Stimulated activated CD4-positive, alpha-beta T cell treated with anti-CD3 and anti-CD28 coated beads, TNF-alpha, amount 100 ng/mL, for 4 hours (primary cell): ENCODE measurements at places on chromosomes 2 and 18.

DNA sequence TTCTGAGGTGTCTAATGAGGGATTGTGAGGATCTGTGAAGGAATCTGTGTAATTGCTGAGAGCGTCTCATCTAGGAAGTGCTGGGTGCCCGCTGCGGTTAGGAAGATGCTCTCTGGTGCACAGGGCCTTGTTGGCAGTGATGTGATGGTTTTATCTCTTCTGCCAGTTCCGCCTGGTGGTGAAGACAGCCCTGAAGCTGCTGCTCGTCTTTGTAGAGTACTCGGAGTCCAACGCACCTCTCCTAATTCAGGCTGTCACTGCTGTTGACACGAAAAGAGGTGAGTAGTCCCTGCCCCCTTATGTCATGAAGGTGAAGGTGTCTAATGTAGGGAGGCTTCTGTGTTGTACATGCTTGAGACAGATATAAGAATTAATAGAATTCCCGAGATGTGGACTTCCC, 234.2 kb downstream of the TPGS2 start:
- DNase-seq, result no peak

DNA sequence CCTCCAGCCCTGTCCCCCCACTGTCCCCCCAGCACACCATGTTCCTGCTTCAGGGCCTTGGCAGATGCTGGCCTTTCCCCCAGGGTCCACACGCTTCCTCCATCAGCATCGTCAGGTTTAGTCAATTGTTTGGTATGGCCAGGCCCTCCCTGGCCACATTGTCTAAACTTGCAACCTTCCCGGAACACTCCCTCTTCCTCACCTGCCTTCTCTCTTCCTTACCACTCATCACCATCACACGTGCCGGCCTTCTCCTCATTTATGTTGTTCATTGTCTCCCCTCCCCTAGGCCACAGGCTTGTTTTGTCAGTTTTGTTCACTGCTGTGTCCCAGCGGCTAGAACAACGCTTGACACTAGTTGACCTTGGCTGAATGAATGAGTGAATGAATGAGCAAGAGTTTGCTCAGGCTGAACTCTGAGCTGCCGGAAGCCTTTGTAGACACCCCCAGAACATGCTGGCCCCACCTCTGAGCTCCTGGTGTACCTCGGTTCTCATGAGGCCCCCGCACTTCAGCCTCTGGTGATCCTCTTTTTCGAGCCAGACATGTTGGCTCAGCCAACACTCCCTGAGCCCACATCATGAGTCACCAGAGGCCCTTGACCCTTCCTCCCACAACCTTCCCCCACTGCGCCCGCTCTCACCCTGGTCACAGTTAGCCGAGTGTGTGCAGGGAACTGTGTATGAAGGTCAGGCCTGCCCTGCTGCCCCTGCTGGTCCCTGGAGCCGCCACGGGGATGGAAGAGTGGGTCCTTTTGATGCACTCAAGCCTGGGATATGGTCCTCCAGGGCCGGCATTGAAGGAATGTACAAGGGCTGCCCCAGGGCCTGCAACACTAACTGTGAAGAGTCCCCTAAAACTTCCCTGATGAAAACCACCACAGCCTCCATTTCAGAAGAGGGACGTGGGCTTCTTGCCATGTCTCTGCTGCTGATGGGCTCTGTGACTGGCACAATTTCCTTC, 57.5 kb downstream of the HS1BP3 start:
- no peak for DNase-seq

DNA sequence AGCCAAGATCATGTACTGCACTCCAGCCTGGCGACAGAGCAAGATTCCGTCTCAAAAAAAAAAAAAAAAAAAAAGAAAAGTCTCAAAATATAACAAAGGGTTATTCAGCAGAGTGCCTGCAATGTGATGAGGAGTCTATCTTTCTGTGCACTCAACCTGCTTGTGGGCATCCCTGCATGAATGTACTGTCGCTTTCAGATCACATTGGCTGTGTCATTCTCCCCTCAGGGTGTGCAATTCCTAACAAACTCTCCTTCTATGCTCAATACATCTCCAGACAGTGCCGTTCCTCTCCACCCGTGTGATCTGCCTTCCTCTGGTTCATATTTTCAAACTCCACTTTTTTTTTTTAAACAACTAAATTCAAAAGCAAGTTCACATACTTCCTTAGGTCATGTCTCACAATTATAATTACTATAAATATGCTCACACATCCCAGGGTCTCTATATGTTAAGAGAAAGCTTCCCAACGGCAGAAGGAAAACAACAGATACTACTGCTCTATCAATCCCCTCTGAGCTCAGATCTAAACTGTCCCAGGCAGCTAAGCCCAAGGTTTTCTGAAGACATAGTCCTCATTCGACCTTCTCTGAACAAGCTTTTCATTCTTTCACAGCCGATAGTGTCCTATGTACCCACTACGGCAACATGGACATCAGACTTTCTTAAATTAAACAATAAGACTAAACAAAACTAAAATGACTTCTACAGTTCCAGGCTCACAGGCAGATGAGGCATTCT, 35.2 kb downstream of the PTMA start:
- DNase-seq, result no peak

- DNase-seq, result no peak
These were observed 10.8 kb upstream of the ITGA6 start for GRCh38 chr2:172416447-172417058.

DNA sequence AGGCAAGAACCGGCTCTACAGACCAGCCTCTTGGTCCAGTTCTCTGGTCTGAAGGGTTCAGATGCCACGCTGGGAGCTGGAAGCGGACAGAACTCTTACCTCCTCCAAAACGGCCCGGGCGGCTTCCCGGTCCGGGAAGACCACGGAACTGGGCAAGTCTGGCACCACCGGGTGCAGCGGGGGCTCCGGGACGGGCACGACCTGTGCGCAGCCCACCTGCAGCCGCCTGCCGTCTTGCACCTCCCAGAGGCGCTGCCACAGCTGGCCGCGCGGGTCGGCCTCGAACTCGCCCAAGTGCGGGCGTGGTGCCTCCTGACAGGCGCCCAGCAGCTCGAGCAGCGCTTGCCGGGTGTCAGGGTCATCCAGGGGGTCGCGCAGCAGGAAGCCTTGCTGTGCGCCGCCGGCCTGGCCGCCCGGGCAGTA, 773 bp downstream of the CMPK2 start:
- no peak for DNase-seq

DNA sequence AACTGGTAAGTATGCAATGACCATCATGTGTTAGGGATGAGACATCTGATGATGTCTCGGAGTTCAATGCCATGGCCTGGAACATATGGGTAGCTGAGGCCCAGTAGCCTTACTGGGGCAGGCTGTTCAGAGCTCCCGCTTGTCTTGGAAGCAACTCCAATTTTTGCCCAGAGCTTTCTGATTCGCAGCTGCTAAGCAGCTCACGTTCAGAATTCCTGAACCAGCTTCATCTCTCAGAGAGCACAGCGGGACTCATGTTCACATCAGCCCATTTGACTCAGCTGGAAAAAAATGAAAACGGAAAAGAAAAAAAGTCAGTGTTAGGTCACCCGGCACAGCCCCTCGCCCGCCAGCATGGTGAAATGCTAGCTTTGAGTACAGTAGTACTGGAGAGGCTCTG, 16.8 kb upstream of the LRATD1 start:
- no peak for DNase-seq

DNA sequence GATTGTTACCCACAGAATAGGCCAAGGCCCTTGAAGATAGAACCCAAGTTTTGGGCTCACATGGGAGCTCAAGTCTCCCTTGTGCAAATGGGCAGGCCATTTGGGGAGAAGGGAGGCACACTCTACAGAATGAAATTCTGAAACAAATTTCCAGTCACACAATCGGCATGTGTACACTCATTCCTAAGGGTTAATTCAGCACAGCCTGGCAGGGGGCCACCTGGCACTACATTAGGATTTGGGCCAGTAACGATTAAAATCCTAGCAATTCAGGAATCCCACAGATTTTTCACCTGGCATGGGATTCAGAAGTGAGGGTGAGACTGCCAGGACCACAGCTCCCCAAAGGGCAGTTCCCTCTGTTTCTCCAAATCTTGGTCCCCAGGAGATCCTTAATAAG, 46.4 kb downstream of the BMP10 start:
- no peak for DNase-seq

GRCh38 chr18:48638451-48638850, 99.6 kb downstream of the CTIF start:
- DNase-seq, result no peak

GRCh38 chr18:12068950-12069320, 24.7 kb upstream of the ANKRD62 start:
- no peak for DNase-seq

DNA sequence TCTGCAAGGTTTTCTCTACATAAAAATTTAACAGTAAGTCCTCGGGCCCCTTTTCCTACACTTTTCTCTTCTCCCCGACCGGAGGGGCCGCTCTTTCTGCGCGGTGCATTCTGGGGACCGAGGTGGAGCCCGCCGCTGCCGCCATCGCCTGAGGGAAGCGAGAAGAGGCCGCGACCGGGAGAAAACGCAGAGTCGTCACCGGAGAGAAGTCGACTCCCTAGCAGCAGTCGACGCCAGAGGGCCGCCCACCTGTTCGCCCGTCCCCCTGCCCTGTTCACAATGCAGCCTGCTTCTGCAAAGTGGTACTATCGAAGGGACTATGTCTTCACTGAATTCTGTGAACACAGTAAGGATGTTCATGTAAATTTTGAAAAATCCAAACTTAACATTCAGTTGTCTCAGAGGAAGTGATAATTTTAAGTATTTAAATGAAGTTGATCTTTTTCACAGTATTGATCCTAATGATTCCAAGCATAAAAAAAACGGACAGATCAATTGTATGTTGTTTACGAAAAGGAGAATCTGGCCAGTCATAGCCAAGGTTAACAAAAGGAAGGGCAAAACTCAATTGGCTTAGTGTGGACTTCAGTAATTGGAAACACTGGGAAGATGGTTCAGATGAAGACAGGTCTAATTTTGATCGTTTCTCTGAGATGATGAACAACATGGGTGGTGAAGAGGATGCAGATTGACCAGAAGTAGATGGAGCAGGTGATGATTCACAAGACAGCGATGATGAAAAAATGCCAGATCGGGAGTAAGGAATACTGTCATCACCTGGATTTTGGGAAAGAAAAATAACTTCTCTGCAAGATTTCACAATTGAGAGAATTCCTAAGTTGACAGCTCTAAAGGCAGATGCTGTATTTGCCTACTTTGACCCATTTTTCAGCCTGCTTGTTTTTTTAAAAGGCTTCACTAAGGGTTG, 55.8 kb downstream of the ASXL2 start:
- peak; percentile 16 for DNase-seq

GRCh38 chr18:48539406-48540250, 797 bp downstream of the CTIF start:
- DNase-seq, result peak; percentile 21

DNA sequence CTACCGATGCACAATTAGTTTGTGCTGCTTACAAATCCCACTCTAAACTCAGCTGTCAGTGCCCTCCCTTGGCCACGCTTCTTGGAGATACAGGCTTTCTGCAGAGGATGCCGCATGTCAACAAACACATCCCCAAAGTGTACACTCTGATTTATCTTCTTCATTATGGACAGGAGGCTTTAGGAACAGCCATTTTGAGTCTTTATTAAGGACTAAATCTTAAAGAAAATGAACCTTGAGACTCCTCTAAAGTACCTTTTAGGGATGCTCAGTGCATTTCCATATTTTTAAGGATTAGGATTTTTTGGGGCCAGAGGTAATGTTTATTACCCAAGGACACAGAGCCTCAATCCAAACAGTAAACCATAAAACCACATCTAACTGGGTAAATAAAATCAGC, 6.0 kb downstream of the EDAR start:
- no peak for DNase-seq

- DNase-seq, result no peak
These were observed 152.3 kb downstream of the DTNB start for GRCh38 chr2:25521126-25521525.

GRCh38 chr2:147712051-147712450, 132.8 kb upstream of the ACVR2A start:
- DNase-seq, result no peak

DNA sequence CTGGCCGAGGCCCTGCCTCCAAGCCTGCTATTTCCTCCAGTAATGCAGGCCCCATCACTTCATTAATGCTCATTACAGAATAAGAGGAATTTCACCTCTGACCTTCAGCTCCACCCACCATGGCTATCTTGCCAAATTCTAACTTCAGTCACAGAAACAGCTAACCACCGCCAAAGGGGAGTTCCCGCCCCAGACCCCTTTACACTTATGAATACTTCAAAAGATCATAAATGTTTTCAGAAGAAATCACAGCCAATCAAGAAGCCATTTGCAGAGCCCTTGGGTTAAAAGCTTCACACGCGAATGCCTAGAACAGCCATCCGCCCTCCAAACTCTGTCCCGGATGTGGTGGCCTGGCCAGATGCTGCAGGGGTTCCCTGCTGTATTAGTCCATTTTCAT, 73.8 kb upstream of the TWIST2 start:
- DNase-seq, result no peak

GRCh38 chr18:42229211-42230210, 274.5 kb downstream of the PIK3C3 start:
- no peak for DNase-seq

DNA sequence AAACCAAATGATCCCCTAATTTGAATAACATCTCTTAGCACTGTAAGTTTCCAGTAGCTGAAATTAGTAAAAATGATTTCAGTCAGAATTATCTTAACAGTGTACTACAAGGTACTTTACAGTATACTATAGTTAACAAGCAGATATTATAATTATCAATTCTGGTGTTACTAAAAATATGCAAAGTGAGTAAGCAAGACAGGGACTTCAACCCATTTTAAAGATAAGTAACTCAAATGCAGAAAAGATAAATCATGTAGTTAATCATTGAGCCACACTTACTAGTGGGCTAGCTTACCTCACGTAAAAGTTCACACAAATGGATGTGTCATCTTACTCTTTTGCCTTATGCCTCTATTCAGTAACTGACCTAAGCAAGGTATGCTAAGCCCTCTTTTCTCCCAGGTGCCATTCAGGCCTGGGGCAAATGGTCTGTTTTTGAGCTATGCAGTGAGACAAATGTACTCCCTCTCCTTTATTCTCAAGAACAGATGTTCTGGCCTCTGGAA, 101.0 kb downstream of the NBAS start:
- DNase-seq, result no peak

DNA sequence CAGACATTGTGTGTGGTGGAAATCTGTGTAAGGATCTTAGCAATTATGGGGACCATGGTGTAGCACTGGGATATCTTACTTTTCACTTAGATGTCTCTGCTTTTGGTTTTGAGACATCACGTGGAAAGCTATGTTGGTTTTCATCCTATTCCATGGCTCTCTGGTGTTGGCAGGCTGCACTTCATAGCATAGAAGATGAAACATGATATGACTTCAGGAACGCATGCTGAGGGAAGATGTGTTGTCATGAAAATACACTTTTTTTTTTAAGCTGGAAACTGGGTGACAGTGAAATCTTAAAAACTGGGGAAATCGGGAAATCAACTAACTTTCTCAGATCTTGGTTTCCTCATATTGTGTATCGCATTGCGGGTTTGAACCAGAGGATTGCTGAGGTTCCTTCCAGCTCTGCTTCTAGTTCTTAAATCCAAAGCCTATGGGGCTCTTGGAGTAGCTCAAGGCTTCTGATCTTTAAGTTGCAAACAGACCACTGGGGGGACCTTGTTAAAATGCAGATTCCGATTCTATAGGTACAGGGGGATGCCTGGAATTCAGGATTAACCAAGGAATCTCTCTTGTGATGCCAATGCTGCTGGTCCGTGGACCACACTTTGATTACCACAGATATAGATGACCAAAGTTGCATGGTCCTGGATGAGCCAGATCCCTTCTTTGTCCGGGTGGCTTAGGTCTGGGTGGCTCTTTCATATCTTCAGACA, 160.7 kb downstream of the SH3RF3 start:
- no peak for DNase-seq

- no peak for DNase-seq
These were observed 330.6 kb upstream of the PIK3C3 start for GRCh38 chr18:41624460-41624859.

GRCh38 chr2:75853436-75853835, 142.7 kb upstream of the GCFC2 start:
- no peak for DNase-seq
